ENCODE measurements at places on chromosomes 6 and 20.

DNA sequence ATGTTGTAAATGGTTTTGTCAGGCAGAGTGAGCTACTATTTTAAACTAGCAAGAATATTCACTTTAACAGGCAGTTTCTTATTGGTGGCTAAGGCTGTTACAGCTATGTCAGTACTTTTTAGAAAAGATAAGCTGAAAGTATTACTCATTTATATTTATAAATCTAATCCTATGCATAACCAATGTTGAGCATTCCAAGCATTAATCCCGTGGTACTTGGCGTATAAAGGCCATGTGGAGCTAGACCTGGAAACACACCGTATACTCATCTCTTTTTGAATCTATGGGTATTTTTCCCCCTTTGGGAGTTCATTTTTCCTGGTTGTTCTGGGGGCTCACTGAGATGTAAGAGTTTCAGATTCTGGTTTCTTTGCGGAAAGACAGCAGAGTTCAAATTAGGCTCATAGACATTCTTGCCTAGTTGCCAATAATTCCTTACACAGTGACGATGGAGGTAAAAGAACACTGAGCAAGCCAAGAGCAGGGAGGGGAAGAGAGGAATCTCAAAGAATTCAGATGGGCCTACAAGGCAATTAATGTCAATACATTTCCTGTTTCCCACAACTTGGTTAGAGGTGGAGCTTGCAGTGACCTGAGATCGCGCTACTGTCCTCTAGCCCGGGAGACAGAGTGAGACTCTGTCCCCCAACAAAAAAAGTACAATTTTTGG, 211.5 kb downstream of the SOX4 start:
- DNase-seq = no peak

GRCh38 chr6:150599199-150600009, at the start of gene PLEKHG1:
TSS of gene PLEKHG1 (plus strand) at chr6:150599885. CDS start at chr6:150733682, 133,797 bp downstream.
- DNase-seq = peak; percentile 42

GRCh38 chr6:1726341-1726768, 116.6 kb downstream of the FOXC1 start:
- DNase-seq = peak; percentile 16

DNA sequence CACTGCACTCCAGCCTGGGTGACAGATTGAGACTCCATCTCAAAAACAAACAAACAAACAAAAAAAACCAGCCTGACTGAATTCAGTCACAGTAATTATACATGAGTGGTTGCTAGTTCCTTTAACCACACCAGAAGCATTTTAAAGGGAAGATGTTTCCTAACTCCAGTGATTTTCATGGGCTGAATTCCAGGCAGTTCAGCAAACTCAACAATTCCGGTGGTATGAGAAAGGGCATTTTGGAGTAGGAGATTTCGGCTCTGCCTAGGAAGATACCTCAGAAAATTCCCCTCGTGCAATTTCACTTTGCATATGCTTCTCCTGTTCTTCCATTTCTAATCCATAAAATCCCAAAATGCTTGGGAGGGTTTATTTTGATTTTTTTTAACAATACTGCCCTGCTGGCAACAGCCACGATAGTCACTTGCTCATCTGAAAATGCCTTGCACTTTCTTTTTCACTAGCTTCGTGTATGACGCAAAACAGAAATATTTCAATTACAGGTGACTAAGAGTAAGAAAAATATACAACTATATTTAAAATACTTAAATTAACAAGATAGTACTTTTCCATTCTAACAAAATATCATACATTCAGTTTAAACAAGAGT, 48.3 kb upstream of the IPCEF1 start:
- DNase-seq = no peak

- DNase-seq = no peak
Observed at GRCh38 chr20:50636601-50637540, 54.5 kb downstream of the RIPOR3 start.

- no peak for DNase-seq
Observed at GRCh38 chr6:159676890-159677505, 16.0 kb downstream of the SOD2 start.

- DNase-seq = no peak
Observed at GRCh38 chr6:160990847-160991405, 643 bp upstream of the MAP3K4 start.

- peak; percentile 92 for DNase-seq
Observed at GRCh38 chr20:33732166-33732970, 572 bp downstream of the ZNF341 start.

- DNase-seq = no peak
Observed at GRCh38 chr20:34771680-34772081, 53.8 kb downstream of the NCOA6 start.

DNA sequence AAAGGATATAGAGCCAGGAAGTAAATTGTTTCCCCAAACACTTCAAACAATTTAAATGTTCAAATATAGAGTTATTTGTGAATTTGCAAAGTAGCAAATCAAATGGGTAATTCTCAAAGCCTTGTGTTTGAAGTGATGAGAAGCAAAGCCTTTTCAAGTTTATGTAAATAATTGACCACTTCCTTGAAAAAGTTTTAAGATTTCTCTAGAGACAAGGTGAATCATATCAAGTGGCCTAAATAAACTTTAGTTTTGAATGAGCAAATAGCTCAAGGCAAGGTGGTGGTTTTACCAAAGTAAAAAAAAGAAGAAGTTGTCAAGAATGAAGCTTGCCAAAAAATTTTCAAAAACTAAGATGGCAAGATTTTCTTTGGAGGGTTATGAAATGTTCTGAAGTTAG, 42.6 kb upstream of the IFNGR1 start:
- no peak for DNase-seq

DNA sequence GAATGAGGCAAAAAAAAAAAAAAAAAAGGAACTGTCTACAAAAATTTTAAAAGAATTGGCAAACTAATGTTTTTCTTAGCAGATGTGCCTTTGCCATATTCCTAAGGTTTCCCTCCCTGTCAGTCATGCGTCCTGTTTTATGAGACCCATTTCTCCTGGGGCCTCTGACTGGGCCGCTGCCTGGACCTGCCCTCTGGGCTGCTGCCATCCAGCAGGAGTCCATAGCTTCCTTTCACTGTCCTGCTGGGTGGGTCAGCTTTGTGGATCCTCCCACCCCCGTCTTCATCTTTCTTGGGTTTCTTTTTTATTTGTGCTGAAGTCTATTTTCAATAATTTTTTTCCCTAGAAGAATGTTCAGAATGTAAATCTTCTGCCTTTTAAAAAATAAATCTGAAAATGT, 110.8 kb upstream of the SCP2D1 start:
- DNase-seq = no peak

GRCh38 chr20:24837781-24838450, 111.2 kb upstream of the CST7 start:
- DNase-seq = no peak

- DNase-seq = no peak
Observed at GRCh38 chr6:161644521-161644920, 370.7 kb upstream of the AGPAT4 start.

- no peak for DNase-seq
Observed at GRCh38 chr20:1616858-1617434, 2.9 kb downstream of the SIRPB1 start.

GRCh38 chr6:31659649-31660380, 763 bp downstream of the C6orf47 start:
- no peak for DNase-seq

- DNase-seq = no peak
Observed at GRCh38 chr20:43549416-43550065, 9.3 kb upstream of the SGK2 start.

DNA sequence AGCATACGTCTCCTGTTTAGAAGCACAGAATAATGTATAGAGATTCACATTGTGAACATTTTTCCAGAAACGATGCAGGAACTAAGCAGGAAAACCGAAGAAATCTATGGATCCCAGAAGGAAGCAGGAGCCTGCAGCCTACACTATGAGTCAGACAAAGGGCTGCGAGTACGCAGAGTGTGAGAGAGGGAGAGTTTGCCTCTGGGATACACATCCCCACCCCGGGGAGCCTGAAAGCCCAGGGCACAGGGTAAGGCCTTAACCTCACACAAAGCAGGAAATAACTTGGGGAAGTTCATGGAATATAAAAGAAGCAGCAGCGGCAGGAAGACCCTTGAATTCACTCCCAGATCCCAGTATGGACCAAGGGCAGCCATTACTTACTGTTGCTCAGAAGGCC, 842.1 kb upstream of the MANEA start:
- DNase-seq = no peak

GRCh38 chr6:142716097-142716496, 228.9 kb downstream of the HIVEP2 start:
- DNase-seq = no peak

GRCh38 chr20:18138266-18138582, 561 bp downstream of the KAT14 start:
- DNase-seq = no peak

- DNase-seq = no peak
Observed at GRCh38 chr6:138484018-138484731, 15.1 kb downstream of the NHSL1 start.

DNA sequence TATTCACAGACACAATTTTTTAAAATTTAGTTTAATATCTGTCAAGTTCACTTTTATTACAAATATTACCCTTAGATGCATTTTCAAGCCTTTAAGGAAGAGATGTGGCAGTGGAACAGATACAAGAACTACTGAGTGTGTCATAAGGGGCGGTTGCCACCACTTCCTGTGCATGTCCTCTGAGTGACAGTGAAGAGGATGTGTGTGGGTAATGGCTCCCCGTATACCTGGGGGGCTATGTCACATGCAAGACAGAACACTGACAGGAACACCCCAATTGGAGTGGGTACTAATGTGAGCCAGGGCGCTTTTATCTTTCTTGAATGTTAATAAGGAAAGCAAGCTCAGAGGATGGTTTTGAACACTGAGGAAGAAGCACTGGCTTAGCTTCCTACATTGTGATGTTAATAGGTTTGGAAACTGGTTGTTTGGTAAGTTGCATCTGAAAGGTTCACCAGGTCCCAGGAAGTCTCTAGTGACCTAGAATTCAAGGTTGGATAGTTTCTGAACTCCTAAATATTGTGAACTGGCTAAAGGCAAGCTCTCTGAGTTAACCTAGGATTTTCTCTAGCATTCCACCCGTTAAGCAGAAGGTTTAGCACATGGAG, 83.4 kb upstream of the ASF1A start:
- DNase-seq = no peak

DNA sequence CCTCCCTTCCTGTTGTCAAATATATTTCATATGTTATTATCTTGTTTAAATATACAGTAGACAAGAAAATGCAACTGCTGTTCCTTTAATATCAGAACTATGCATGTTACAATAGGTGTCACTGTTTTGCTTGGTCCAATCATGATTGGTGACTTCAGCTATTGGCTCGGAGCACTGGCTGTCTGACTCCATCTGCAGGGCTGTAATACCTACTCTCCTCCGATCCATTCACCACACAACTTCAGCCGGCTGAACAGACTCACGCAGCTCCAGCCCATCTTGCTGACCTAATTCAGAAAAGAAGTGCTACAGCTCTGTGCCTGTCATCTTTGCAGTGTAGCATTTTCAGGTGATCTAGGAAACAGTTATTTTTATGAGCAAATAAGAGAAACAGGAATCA, at the start of gene BTBD3:
Gene BTBD3, plus strand, starts transcription at position 231 of the 400 bp plus-strand sequence. CDS start 383 bp downstream, outside the sequence.
- DNase-seq = peak; percentile 73

- DNase-seq = no peak
Observed at GRCh38 chr6:79640146-79641111, 9.3 kb downstream of the SH3BGRL2 start.

DNA sequence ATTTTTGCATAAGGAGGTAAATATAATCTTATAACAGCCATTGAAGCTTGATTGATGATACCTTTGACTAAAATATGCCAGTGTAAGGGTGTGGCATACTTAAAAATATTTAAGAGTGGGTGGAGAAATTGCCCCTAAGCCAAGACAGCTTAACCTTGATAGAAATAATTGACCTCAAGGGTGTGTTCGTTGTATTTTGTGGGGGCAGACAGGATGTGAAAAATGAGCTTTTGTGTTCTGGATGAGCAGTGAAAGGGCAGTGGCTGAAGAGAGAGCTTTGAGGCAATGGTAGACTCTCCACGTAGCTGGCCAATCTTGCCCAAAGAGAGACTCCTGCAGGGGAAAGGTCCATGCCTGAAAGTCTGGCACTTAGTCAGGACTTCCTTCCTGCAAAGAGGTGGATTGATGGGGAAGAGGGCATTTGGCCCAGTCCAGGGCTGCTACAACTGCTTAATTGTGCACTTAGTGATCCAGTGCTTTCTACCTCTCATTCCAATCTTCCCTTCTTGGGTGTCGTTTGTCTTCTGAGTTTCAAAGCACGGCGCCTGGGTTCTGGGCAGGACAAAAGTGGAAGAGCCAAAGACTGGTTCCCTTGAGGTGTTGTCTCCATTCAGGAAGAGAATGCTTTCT, 15.6 kb upstream of the CD109 start:
- DNase-seq = no peak

- no peak for DNase-seq
Observed at GRCh38 chr6:88047510-88048150, at the start of gene SPACA1. TSS of gene SPACA1 (plus strand) at chr6:88047841. CDS start at chr6:88047906, 65 bp downstream.

DNA sequence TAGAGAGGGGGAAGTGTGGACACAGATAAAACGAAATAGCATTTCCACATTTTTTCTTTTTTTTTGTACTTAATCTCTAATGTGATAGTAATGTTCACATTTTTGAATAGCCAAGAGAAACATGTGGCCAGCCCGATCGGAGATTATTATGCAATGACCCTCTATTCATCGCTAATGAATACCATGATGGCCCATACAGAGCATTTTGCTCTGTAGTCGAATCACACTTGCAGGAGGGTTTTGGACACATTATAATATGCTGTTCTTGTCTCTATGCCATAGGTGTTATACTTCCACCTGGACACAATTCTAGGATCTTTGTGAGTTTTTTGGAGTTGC, 60.1 kb downstream of the MTHFD1L start:
- no peak for DNase-seq

DNA sequence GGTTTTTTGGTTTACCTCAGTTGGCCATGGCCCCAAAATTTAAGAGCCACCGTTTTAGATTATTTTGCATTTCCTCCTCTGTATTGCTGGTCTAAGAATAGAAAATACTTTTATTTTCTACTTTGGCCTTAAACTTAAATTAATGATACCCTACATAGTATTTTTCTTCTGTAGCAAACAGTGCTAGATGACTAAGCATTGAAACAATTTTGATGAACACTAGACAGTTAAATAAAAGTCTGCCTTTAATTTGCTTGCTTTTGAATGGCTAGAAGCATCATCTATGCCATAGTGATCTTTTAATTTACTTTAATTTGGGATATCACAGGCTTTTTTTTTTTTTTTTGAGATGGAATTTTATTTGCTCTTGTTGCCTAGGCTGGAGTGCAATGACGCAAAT, 106.4 kb downstream of the CD109 start:
- DNase-seq = no peak

GRCh38 chr20:19940988-19941460, 76.1 kb upstream of the NAA20 start:
- DNase-seq = no peak

DNA sequence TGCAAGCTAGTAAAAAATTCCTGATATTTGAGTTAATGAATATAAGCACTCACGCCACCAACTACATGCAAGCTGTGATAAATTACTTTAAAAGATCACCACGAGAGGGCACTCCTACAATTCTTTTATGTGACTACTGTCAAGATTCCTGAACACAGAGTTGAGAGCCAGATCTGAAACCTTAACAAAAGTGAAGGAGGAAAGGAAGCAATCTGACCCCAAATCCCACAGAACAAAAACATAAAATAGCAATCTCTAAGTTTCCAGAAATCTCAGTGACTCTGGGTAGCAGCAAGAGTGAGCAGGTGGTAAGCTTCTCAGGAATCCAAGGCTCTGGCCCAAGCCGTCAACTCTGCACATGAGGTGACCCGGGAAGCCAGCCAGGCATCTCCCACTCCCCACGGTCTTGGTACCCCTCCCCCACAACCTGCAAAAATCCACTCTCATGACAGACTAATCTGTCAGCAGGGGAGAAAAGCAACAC, 55.1 kb downstream of the STAU1 start:
- DNase-seq = peak; percentile 30

- DNase-seq = no peak
Observed at GRCh38 chr6:158863646-158864045, 44.5 kb upstream of the EZR start.

GRCh38 chr6:69265090-69265489, 531.7 kb downstream of the LMBRD1 start:
- DNase-seq = no peak
